GM23248 (cell line): ENCODE measurements at places on chromosomes 2 and 18. TPM values are rescaled to one million over a fixed set of nuclear protein-coding genes. Genes with fewer than 3 reads are reported as not detected.
A peak's percentile ranks its signal among the peaks of the same experiment; 100 is the strongest.

DNA sequence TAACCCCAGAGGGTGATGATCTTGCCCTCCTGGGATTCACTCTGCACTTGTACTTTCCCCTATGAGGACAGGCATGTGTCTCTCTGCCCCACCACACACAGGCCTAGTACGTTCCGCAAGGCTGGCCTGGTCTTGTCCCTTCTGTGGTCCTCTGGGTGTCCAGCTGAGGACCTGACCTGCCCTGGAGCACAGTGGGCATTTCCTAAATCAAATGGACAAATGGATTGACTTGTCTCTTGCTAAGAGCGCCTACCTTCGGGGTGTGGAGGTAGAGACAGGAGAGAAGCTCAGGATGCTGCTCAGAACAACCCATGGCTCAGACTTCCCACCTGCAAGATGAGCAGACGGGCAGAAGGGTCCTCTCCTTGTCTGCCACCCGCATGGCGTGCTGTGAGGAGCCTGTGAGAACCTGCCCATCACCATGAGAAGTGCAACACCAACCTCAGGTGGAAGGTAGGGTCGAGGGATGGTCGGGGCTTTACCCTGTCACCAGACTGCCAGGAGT lies 133.6 kb downstream of the MYCN start:
- DNase-seq, result no peak

The PNKD gene
- total RNA-seq, result 22.8 and 28.6 TPM in 2 replicates

DNA sequence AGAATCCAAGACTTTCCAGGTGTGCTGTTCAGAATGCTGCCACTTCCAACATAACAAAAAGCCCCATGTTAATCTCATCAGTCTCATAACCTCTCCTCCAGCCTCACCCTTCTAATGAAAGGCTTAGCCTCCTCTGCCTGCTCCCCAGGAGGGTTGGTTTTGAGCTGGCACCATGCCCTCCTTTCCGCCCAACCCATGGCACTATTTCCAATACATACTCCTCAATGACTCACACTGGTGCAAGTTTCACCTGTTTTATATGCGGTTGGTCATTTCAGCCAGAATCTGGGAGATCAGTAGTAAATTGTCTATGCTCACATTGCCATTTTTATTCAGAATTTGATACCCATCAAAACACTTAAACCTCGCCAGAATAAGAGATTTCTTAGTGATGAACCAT lies 157.6 kb upstream of the NRP2 start:
- no peak for DNase-seq

DNA sequence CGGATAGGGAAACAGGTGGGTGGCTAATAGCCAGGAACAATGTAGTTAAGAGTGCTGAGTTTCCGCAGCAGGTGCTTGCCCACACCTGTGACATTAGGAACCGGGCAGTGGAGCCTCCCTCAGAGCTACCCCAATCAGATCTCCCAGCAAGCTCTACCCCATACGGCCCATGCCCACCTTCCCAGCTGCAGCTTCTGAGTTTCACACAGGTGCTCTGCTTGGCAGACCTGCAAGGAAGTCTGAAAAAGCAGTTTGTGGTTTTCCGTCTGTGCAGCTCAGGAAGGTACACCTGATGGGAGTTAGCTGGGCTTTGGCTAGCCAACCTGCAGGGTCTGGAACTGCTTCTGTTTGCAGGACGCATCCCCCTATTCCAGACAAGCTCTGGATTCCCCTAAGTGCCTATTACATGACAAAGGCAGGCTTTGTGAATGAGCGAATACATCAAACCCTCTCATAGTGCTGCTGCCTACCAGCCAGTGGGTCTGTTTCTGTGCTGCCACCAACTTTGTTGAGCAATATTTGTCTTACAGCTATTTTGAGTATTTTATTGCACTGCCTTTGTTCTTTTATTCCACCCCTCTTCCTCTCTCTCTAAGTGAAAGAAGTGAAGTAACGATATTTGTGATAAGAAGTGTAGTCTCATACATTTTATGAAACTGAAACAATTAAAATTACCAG lies 24.7 kb upstream of the CEP68 start:
- no peak for DNase-seq

- no peak for DNase-seq
Observed at GRCh38 chr18:30957066-30957465, 85.5 kb downstream of the DSC3 start.

The FAM237A gene
- total RNA-seq, result not detected in 2 replicates

- peak; percentile 96 for DNase-seq
Observed at GRCh38 chr2:45964223-45964841, 312.9 kb downstream of the PRKCE start.

DNA sequence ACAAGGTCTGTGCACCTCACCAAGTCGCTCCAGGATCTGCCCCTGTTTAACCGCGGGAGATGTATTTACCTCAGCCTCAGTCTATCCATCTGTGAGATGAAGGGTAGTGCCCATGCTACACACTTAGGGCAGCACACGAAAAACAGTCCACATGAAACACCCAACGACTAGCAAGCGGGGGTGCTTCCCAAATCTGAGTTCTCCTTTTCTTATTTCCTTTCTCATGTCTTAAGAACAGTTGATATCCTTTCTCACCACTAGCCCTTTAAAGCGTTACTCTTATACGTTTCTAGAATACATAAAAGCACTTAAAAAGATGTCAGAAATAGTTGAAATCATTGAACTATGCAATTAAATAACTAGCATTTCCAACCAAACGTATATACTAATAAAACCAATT lies 207.3 kb upstream of the PXDN start:
- no peak for DNase-seq

- DNase-seq, result peak; percentile 84
Observed at GRCh38 chr18:48032876-48033789, 102.7 kb upstream of the SMAD2 start.

The LIMS4 gene
- 1.0 TPM in 1 of 2 replicates, not detected in the other for total RNA-seq

DNA sequence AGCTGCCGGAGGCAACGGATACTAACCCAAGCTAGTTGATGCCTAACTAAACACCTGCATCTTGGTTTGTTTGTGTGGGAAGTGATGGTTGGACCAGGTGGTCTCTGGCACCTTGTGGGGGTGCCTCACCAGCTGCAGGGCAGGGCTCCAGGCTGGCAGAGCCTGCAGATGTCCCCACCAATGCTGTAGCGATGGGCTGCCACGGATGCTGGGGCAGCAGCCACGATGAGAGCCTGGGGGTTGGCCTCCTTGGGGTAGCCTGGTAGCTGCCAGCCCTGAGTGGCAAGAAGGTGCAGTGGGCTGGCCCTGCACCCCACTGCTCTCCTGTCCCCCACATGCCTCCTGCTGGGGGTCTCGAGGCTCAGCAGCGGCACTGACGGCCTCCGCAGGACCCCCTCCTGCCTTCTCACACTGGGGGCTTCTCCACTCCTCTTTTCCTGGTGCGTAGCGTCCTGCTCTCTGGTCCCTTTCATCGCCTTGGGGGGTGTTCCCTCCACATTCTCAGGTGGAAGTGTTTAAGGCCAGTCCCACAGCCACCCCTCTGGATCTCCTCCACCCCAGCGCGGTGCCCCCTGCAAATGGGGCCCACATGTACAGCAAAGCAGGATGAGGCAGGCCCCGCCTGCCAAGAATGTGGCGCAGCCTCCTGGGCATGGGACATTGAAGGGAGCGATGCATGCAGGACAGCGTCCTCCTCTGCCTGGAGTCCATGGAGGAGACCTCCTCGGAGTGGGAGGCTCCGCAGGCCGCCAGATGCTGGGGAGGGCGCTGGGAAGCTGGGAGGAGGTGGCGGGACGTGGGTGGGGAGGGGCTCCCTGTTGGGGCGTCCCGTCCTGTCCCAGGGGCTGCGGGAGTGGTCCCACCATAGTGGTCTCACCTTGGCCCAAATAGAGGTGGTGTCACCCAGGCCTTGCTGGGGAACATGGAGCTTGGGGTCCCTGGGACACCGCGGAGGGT lies 173.1 kb downstream of the ASB1 start:
- no peak for DNase-seq

- DNase-seq, result no peak
Observed at GRCh38 chr2:239566162-239566994, 165.6 kb upstream of the HDAC4 start.

The SP140 gene
- not detected in 2 replicates for total RNA-seq

GRCh38 chr2:126686286-126686685 lies 30.3 kb downstream of the GYPC start:
- DNase-seq, result no peak

The DAW1 gene
- total RNA-seq, result under 0.01 and 2.1 TPM in 2 replicates

- peak; percentile 64 for DNase-seq
Observed at GRCh38 chr2:47089083-47089464, 66.0 kb downstream of the STPG4 start.

DNA sequence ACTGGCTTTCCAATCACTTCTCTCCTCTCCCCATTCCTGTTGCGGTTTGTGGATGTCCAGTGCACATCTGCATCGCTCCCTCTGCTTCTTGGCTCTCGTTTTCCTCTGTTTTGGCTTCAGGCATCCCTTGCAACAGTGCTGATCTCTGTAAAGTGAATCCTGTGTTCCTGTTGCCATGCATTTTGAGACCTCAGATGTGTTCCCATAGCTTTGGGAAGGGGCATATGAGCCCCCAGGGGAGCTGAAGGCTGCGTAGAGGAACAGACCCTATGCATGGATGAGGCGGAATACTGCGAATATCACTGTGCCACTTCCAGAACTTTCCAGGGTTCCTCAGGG lies 168.4 kb upstream of the HAAO start:
- peak; percentile 42 for DNase-seq

The DCDC2C gene
- not detected in 2 replicates for total RNA-seq

- DNase-seq, result no peak
Observed at GRCh38 chr2:196977507-196977906, 51.0 kb upstream of the PGAP1 start.

- peak; percentile 52 for DNase-seq
Observed at GRCh38 chr18:45370255-45371010, 244.8 kb upstream of the SLC14A2 start.

The BCL2 gene
- total RNA-seq, result 1.0 and 1.5 TPM in 2 replicates

- no peak for DNase-seq
Observed at GRCh38 chr2:172089633-172090032, 4.3 kb downstream of the DLX1 start.

GRCh38 chr18:37698508-37699040 lies 133.0 kb upstream of the CELF4 start:
- DNase-seq, result no peak

GRCh38 chr18:7892556-7892955 lies 325.4 kb downstream of the PTPRM start:
- DNase-seq, result no peak

DNA sequence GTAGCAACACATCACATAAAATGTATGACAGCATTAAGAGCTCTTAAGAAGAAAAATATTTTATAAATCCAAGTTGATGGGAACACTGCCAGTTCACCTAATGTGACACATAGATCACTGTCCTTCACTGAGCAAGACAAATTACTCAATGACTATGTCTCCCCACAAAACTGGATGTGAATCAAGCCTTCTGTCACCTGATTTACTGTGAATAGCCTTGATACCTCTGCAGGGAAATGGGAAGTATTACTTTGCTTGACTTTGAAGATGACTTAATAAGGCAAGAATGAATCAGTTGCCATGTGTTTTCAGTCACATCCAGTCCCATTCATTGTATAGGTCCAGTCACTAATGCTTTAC lies 94.6 kb downstream of the NYAP2 start:
- DNase-seq, result no peak

The BCL11A gene
- 1.8 and 3.5 TPM in 2 replicates for total RNA-seq

The GPR35 gene
- 0.25 TPM in 1 of 2 replicates, not detected in the other for total RNA-seq

- no peak for DNase-seq
Observed at GRCh38 chr2:121513597-121514333, 16.9 kb upstream of the RNU4ATAC start.

The TUBA3E gene
- total RNA-seq, result not detected in 2 replicates

DNA sequence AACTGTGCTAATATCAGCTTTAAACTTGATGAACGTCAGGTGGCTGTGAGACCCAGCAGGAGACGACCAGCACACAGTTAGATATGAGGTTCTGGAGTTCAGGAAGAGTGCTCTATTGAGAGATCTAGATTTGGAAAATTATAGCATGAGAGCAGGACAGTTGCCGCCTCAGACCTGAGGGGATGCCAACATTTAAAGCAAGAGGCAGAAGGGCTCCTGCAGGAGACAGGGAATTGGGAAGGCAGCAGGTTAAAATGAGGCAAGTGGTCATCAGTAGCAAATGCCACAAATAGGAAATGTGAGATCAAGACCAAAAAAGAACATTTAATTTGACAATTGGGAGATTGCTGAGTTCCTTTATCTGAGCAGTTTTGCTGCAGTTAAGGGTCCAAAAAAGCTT lies 471.9 kb downstream of the TGIF1 start:
- DNase-seq, result no peak

The ATOH8 gene
- 40.7 and 50.1 TPM in 2 replicates for total RNA-seq

DNA sequence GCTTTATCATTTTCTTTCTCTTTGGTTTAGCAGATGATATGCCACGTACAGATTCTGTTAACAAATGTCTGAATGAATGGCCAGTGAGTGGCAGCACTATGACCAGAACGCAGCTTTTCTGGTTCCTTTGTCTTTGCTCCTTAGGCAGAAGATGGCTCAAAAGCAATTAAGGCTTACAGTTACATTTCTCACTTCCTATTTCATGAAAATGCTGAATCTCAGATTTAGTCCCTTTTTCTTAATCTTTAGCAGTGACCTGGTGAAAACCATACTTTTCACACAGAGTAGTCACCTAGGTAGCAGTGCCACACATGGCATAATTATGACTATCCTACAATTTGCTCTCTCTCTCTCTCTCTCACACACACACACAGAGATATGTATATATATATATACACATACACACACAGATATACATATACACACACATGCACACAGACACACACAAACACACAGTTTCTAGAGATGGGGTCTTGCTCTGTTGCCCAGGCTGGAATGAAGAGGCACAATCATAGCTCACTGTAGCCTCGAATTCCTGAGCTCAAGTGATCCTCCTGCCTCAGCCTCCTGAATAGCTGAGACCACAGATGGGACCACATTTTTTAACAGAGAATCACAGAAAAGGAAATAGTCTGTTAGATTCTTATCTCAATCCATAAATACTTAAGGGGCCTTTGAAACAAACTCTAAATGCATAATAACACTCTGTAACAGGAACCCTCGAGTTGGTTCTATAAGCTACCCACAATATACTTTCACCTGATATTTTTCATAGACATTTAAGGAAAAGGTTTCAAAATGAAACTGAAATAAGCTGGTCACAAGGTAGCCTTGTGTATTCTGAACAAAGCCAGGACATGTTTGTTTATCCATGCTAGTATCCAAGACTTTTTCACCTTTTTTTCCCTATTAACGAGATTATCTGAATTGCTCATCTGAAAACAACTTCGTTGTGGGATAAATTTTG lies 11.6 kb downstream of the PDE6D start:
- DNase-seq, result no peak

- DNase-seq, result no peak
Observed at GRCh38 chr2:209694748-209695147, 76.9 kb upstream of the UNC80 start.

GRCh38 chr18:7855671-7856070 lies 288.6 kb downstream of the PTPRM start:
- no peak for DNase-seq

The HK2 gene
- total RNA-seq, result 21.9 and 24.2 TPM in 2 replicates

GRCh38 chr2:60641811-60642788 lies 88.6 kb upstream of the BCL11A start:
- DNase-seq, result peak; percentile 78

The AP1S3 gene
- 0.43 and 1.8 TPM in 2 replicates for total RNA-seq

The SLC23A3 gene
- 0.13 and 1.2 TPM in 2 replicates for total RNA-seq

The RAB6C gene
- total RNA-seq, result not detected in 2 replicates

The CYP26B1 gene
- total RNA-seq, result 0.25 and 0.32 TPM in 2 replicates

GRCh38 chr18:4004183-4004829 lies 450.8 kb downstream of the DLGAP1 start:
- DNase-seq, result peak; percentile 64
